ENCODE measurements at places on chromosomes 5 and 9.
A peak's percentile ranks its signal among the peaks of the same experiment; 100 is the strongest.

GRCh38 chr5:171369056-171369455 is 18.6 kb upstream of the NPM1 start:
- no peak for DNase-seq

- no peak for DNase-seq
Measured at GRCh38 chr5:143390941-143391340, 12.5 kb downstream of the NR3C1 start.

DNA sequence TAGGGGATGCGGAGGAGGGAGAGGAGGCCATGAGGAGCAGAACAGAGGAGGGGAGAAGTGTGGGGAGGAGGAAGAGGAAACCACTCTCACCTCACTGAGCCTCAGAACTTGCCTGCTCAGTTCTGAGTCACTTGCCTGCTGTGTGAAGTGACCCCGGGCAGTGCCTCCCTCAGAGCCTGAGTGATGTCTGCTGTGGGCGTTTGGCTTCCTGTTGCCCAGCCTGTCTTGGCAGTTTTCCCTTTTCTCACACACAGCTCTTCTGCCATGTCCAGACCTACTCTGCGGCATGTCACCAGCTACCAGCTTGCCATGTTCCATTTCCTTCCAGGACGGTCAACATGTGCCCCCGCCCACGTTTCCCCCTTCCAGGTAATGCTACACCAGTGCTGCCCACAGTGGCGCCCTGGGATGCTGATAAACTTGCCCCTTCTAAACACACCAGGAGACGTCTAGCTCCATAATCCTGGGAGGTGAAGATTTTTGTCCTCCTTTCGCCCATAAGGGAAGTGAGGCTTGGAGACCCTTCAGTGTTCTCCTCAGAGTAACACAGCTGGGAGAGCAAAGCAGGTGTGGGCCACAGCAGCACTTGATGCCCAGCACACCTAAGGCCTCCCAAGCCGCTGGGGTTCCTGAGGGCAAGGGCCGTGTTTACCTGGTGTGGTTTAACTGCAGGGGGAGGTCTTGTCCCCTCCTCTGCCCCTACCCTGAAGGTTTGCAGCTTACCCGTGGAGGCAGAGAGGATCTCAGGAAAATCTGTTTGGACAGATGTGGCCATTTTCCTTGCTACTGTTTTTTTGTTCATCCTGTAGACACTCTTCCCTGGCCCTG is 63.8 kb upstream of the RNF130 start:
- peak; percentile 34 for DNase-seq

DNA sequence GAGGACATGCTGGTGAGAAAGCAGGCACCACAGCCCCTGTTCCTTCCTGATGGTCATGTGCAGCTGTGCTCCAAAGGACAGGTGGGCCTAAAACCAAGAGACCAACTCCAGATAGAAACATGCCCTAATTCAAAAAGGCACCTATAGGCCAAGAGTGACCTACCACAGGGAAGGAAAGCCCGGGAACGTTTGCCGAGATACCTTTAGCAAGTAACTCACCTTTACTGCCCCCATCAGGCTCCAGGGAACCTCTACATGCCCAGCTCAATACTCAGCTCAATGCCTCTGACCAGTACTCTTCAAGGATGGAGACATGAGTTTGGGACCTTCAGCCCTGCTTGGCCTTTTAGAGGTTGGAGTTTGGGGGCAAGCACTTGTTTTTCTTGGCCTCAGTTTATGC is 172.8 kb upstream of the FSTL4 start:
- no peak for DNase-seq

Data from activated T-cell treated with anti-CD3 and anti-CD28 coated beads for 48 hours (primary cell).